ENCODE measurements at places on chromosomes 1 and 21.

DNA sequence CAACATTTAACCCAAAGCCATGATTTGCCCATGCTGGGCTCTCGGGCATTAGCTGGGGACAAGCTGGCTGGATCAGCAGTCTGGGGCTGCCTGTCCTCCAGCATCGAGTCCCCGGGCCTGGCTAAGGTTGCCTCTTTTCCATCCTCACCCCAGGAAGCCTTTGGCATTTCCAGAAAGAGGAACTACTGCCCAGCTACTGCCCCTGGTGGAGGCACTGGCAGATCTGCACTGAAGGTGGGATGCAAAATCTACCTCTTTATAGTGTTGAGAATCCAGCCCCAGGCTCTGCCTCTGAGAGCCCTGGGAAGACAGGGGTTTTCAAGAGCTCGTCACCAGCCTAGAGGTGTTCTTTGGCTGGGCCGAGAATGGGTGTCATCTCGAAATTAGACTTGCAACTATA, 635.9 kb downstream of the MATN1 start:
- no peak for DNase-seq

DNA sequence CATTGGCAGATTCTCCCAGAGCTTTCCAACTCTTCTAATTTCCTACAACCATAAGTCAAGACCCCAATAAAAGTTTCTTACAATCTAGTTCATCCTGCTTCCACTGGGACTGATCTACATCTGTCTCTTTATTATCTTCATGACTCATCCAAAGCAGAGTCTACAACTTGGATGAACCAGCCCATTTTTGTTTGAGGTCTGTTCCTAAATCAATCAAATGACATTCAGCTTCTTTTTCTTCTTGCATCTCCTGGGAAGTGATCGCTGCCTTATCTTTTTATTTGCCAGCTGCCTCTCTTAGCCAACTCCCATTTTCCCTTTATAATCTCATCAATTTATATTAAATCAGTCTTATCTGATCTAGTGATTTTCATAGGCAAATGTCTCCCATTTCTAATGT, 105.6 kb downstream of the ERG start:
- no peak for DNase-seq

- DNase-seq: no peak
These were observed 21.0 kb upstream of the CLSTN1 start for GRCh38 chr1:9844756-9845155.

DNA sequence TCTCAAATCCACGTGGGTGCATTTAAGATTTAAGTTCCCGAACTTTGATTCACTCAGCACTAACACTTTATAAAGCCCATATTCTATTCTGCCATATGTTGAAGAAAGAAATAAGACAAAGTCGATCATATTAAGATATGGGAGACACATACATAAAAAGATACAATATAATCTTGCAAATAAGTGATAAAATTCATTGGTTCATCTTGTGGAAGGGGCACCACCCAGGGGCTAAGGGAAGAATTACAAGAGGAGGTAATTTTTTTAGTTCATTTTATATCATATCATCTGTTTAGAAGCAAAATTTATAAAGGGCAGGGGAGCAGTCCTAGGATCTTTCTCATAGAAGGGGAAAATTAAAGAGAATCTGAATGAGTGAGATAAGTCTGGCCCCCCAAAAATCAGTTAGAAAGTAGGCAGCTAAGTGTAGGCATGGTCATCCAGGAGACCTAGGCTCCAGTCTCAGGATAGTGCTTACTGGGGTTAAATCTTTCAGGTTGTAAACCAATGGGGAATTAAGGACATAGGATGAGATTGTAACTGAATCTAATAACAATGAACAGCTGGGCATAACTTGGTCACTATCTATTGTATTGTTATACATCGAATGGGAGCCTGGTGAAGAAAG, 124.2 kb upstream of the L1TD1 start:
- no peak for DNase-seq

GRCh38 chr1:93123201-93123783, 44.2 kb downstream of the MTF2 start:
- DNase-seq: no peak

DNA sequence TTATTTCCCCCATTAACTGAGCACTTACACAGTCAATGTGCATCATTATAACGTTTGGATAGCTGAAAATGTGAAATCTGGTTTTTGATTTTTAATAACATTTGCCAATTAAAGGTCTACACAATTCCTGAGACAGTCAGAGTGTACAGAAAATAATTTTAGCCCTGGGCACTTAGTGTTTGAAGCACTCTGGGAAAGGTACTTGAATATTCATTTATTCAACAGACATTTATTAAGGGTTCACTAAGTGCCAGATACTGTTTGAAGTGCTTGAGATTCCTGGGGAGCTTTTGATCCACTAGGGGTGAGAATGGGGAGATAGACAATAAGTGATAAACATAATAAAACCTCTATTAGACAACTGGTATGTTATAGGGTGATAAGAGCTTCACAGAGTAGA, 141.8 kb downstream of the DISC1 start:
- no peak for DNase-seq

GRCh38 chr1:81671038-81671437, 129.7 kb upstream of the ADGRL2 start:
- no peak for DNase-seq

DNA sequence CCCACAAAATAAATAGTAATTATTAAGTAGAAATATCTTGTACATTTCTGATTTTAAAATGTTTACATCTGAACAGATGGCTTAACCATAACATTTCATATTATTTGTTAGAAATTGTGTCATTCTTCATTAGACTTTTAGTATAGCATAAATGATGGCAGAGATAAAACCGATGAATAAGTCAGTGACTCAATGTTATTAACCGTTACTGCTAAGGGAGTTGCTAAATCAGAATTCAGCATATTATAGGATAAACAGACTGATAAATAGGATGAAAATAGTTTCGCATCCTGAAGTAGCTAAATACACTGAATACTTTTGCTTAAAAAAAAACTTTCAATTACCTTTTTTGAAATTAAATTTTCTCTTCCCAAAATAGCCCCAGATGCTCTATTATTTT, 610.6 kb upstream of the ZP4 start:
- no peak for DNase-seq

DNA sequence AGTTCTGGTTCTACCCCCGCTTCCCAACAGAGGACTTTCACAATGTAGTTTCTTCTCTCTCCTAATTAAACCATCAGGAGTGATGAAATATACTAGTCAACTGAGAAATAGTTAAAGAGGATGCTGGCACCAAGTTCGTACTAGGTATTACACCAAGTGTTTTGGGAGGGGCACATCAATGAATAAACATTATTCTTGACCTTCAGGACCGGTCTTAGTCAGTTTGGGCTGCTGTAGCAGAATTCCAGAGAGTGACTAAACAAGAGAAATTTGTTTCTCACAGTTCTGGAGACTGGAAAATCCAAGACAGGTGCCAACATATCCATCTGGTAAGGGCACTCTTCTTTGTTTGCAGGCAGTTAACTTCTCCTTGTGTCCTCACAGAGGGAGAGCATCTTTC, 103.8 kb downstream of the SPATA17 start:
- DNase-seq: no peak

DNA sequence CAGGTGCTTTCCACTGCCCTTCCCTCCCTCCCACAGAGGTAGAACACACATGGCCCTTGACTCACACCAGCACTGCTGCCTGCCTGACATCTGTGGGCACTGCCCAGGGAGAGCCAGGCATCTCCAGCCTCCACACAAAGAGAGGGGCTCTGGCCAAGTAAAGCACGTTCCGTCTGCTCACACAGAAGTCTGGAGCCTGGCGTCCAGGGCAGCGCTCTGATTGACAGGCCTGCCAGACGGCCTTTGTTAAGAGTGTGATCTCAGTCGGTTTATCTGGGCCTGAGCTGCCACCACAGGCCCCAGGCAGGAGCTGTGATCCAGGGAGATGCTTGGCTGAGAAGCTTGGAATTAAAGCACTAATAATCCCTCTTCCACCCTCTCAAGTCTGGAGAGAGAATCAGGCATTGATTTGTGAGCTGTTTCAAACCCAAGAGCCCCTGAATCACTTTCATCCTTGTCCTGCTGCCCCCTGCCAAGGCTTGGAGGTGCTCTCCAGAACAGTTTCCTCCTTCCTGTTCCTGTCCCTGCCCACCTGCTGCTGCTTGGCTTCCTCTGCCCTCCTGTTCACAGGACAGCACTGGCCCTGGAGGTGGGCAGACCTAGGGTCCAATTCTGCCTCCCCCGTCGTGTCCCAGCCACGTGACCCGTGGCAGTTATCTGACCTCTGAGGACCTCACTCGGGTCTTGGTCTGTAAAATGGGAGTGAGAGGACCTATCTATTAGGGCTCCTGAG, 3.7 kb downstream of the DMRTB1 start:
- DNase-seq: no peak

GRCh38 chr1:30533141-30533540, 190.2 kb downstream of the MATN1 start:
- no peak for DNase-seq

DNA sequence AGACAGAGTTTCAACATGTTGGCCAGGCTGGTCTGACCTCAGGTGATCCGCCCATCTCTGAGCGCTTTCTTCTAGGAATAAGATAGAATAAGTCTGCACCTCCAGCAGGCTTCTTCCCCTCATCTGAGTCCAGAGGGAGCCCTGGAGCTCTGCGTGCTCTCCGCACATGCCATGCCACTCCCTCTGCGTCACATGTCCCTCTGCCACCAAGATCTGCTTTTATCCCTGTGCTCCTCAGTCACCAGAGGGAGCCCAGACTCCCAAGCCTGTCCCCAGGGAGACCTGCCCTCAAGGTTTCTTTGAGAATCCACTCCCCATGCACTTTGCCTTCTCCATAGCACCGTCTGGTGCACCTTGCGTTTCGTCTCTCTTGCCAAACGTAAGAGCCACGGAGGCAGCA, 213.0 kb downstream of the CAMTA1 start:
- no peak for DNase-seq

DNA sequence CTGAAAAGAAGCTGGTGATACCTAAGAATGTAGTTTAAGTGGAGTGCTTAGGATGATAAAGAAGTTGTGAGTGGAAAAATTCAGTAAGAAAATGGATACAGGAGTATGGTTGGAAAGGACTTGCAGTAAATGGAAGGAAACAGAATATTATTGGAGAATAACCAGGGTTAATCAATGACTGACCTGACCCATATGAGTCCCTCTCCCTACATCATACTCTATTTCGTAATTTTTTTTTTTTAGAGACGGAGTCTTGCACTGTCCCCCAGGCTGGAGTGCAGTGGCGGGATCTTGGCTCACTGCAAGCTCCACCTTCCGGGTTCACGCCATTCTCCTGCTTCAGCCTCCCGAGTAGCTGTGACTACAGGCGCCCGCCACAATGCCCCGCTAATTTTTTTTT, 33.4 kb upstream of the ENSA start:
- DNase-seq: no peak

- DNase-seq: no peak
These were observed 82.1 kb upstream of the ARHGEF16 start for GRCh38 chr1:3372317-3372716.

DNA sequence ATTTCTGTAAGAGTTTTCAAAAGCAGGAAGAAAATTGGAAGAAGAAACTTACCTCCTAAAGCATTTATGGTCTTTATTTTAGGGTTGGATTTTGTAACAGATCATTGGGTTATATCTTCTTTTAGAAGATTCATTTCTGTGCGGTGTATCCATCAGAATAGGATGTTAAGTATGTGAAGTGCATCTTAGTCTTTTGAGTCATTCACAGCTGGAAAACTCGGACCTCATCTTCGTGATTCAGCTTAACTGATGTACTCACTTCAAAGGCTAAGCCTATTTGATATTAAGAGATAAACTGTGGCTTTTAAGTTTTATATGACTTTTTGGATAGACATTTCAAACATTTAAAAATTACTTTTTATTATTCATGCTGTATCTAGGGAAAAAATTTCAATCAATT, 56.3 kb downstream of the GIPC2 start:
- DNase-seq: no peak

- no peak for DNase-seq
These were observed 22.3 kb downstream of the MYBPH start for GRCh38 chr1:203153051-203153988.

GRCh38 chr1:155006601-155007101, 4.0 kb downstream of the ZBTB7B start:
- DNase-seq: no peak

- no peak for DNase-seq
These were observed 3.9 kb downstream of the DENND1B start for GRCh38 chr1:197771386-197771785.
